ENCODE measurements at places on chromosomes 5 and 9.

- no peak for DNase-seq
Observed at GRCh38 chr5:123028222-123028621, 8.3 kb downstream of the PPIC start.

- DNase-seq, result no peak
Observed at GRCh38 chr5:4188704-4189103, 593.1 kb downstream of the IRX1 start.

DNA sequence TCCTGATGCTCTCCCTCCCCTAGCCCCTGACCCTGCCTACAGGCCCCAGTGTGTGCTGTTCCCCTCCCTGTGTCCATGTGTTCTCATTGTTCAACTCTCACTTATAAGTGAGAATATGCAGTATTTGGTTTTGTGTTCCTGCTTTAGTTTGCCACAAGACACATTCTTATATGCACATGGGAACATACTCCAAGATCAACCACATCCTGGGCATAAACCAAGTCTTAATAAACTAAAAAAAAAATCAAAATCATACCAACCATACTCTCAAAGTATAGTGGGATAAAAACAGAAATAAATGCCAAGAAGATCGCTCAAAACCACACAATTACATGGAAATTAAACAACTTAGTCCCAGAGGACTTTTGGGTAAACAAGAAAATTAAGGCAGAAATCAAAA, 11.2 kb upstream of the ZCCHC9 start:
- DNase-seq, result no peak

DNA sequence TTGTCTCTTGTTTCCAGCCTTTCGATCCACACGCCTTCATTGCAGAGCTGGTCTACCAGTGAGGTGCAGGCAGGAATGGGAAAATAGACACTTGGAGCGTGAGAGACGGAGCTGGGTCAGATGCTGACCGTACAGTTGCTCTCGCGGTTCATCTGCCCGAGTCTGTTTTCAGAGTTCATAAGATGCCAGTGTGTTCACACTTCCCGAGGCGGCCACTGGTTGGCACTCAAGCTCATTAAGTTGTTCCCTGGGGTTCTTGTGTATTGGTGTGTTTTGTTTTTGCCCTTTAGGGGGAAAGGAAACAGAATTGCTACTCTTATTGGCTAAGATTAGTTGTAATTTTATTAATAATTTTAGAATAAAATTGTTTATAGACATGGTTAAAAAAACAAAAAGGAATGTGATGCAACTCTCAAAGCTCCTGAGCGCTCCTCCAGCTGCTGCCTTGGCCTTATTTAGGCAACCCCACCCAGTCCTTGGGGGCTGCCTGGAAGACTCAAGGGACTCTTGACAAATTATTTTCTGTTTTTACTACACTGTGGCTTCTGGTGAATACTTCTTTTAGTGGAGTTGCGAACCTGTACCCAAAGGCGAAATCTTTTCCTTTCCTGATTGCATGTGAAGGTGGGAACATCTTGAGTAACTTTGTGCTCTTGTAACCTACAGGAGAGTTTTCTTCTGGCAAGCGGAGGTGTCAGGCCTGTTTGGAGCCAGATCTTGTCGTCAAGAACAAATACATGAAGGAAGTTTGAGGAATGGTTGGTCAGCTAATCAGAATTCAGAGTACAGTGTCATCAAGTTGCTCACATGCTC, 146.1 kb downstream of the MAST4 start:
- DNase-seq, result no peak

DNA sequence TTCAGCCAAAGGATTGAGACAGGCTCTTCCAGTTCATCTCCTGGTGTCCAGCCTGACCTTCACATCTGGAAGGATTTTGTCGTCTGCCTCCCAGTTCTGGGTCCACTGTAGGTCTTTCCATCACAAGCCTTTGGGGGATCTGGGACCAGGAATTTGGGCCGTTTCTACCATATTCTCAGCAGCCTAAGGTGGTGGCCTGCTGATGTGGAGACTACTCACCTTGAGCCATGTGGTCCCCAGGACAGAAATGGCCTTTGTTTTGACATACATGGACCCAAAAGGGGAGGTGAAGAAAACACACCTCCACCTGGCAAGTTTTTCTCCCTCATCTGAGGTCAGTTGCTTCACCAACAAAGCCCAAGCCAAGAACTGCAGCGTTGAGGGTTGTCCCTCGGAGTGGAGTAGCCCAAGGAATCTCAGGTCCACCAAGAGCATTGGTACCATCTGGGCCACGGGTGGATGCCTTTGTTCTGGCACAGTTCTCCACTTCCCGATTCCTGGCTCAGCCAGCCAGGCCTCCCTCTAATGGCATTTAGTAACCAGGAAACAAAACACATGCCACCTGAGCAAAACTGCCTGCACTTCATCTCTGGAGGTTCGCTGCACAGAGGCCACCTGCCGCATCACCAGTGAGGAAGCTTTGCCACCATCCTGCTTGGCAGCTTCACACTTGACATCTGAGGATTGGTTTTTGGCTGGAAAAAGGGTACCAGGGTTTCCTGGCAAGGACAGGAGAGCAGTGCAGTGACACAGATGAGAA, 24.7 kb downstream of the AMBP start:
- DNase-seq, result no peak

GRCh38 chr9:8760000-8760767, 960.6 kb upstream of the DMAC1 start:
- no peak for DNase-seq

GRCh38 chr9:100011062-100011681, 87.6 kb downstream of the ERP44 start:
- DNase-seq, result no peak

DNA sequence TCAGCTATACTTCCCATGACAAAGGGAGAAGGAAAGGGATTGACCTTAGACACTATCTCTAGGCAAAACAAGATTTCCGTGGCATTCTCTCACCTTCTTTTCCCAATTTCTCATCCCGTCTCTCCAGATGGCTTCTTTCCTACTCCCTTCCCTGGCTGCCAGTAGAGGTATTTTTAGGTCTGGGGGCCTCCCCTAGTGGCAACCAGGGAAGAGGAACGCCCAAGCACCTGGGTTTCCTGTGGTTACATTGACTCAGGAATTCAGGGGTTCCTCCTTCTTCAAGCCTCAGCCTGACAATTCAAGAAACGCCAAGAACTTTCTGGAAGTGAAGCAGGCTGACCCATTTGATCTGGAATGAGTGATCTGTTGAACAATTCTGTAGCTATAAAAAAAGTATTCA, 111.5 kb upstream of the OSMR start:
- no peak for DNase-seq

DNA sequence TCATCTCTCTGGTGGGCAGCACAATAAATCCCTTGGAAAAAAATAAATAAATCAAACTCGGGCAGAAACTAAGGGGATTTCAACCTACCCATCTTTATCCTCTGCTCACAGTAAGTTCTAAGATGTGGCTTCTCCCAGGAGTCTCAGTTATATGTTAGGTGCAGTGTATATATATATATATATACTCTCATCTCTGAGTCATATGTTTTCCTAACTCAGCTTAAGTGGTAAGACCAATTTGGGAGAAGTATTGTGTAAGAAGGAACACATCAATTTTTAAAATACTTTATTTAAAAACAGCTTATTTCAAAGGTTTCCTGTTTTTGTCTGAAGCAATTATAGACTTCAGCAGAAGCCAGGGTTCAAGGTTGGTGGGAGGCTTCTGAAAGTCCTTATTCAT, 20.3 kb upstream of the OSMR start:
- DNase-seq, result no peak

DNA sequence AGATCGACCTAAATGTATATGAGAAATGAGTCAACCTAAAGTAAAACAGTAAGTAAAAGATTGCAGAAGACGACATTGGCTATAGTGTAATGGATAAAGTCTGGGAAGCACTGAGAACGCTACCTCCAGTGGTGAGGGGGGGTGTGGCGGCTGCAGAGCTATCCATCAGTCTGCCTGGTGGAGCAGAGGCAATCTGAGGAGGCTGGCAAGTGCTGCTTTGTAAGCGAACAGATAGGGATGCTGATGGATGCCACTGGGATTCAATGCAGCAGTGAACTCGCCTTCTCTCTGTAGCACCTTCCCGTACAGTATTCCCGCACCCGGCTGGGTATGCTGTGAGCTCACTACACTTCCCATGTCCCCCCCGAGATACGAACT, 261.5 kb downstream of the NSG2 start:
- no peak for DNase-seq

GRCh38 chr9:133709691-133710571, 28.2 kb downstream of the SARDH start:
- peak; percentile 21 for DNase-seq

GRCh38 chr5:69167493-69167855, 524 bp downstream of the CCNB1 start:
- DNase-seq, result no peak

GRCh38 chr9:95127249-95128176, 190.0 kb downstream of the FANCC start:
- peak; percentile 88 for DNase-seq

DNA sequence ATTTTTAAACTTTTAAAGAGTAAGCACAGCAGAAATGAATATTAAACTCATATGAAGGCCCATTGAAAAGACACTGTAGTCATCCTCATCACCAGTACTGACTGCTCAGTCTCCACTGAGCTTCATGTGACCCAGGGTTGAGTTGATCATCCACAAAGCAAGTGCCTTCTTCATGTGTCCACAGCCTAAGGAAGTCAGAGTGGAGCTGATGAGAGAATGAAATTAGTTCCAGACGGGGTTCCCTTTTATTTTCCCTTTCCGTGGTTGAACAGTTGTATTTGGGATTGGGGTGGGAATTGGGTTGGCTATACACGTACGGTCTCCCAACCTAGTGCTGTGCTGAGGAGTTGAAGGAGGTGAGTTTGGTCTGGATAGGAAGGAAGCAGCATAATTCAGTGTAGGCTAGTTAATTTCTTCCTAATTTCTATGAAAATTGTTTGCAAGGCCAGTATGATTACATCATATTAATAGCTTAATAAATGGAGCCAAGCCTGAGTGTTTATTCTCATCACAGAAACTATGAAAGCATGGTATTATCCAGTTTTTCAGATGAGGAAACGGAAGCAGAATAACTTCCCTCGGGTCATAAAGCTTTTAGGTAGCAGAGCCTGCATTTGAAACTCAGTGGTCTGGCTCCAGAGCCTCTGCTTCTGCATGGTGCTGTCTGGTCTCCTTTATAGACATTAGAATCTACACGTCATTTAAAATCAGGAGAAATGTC, 103.9 kb upstream of the DMRT1 start:
- DNase-seq, result no peak

- DNase-seq, result peak; percentile 42
Observed at GRCh38 chr5:123223921-123224320, 134.9 kb downstream of the PRDM6 start.

DNA sequence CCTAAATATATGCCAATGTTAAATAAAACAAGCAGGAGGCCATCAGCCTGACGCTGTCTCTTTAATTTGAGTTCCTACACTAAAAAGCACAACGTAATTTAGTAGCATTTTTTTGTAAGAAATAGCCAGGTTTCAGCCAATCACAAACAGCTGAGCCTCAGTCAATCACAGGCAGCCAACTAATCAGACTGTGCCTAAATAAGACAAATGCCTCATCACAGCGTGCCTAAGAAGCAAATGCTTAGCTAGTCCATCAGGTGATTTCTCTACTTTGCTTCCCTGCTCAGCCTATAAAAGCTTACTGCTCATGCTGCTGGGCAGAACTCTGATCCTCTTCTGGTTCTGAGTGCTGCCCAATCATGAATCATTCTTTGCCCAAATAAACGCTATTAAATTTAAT, 38.3 kb upstream of the RORB start:
- no peak for DNase-seq

- peak; percentile 64 for DNase-seq
Observed at GRCh38 chr5:88833371-88834130, 49.4 kb downstream of the MEF2C start.

- no peak for DNase-seq
Observed at GRCh38 chr5:171606414-171607024, 179.1 kb upstream of the SMIM23 start.

DNA sequence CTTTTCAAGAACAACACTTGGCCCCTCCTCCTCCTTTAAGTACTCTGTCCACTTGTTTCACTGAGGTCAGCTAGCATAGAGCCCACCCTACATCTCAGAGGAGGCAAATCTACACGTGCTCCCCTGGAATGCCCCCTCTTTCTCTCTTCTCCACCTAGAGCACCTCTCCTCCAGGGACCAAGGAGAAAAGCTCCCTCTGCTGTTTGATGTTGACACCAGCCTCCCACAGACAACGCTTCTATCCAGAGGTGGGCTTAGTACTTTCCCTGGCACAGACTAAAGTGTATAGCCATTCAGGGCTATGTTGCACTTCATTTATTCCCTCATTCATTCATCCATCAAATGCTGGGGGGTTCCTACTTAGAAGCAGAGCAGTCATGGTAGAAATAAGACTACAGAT, 68.2 kb upstream of the TAF1L start:
- no peak for DNase-seq

- DNase-seq, result no peak
Observed at GRCh38 chr5:96595300-96596090, 66.7 kb upstream of the CAST start.

DNA sequence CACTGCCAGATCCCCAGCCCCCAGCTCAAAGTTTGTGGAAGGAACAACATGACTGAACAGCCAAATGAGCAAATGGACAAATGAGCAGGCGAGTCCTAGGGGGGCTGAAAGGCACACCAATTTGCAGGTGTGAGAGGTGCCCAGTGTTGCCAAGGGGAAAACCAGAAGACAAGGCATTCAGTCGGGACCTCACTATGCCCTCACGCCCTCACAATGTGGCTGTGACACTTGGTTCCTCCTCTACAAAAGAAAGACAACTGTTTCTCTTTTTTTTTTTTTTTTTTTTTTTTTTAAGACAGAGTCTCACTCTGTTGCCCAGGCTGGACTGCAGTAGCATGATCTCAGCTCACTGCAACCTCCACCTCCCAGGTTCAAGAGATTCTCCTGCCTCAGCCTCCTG, 28.0 kb downstream of the TNIP1 start:
- DNase-seq, result no peak

- no peak for DNase-seq
Observed at GRCh38 chr9:98442541-98442940, 187.1 kb upstream of the TBC1D2 start.

Data from left hindlimb (tissue), 1 donor.